Activated CD4-positive, alpha-beta memory T cell treated with anti-CD3 and anti-CD28 coated beads for 36 hours (primary cell): ENCODE measurements at places on chromosomes 5 and 9. TPM values are rescaled to one million over a fixed set of nuclear protein-coding genes. Genes with fewer than 3 reads are reported as not detected.

- no peak for DNase-seq
These were observed 101.1 kb upstream of the ZNF366 start for GRCh38 chr5:72608297-72608696.

LRRC19 gene
- total RNA-seq, result not detected

CD274 gene
- total RNA-seq, result 32.4 TPM

DNA sequence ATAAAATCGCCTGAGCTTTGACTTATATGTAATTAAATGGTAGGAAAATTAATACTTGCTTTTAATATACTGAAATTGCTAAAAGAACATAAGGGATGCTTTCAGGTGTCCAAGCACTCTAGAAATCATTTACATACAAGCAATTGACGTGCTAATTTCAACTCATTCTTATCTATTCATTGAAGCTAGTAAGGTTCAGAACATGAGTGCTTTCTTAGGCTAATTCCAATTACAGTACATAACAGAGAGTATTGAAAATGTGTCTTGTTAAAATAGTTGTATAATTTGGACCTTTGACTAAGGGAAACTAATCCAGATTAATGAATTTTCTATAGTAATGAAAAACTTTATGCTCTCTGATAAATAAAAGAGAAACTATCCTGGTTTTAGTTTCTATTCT is 1016.4 kb upstream of the TYRP1 start:
- DNase-seq, result no peak

FOXD4L6 gene
- not detected for total RNA-seq

DNA sequence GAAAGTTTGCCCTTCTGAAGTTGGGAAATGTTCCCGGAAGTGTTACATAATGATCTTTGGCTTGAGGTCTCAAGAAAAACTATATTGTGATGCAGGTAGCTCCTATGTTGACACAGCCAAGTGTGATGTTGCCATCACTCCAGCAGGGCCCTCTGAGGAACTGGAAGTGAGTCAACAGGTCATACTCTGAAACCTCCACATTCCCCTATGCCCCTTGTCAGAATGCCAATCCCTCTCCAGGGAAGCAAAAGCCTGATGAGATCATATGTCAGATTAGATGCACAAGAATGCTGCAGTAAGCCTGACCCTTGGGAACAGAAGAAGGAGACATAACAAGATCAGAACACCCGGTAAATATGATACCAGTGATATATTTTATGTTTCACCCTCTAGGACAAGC is 66.8 kb upstream of the ITGA2 start:
- no peak for DNase-seq

DNA sequence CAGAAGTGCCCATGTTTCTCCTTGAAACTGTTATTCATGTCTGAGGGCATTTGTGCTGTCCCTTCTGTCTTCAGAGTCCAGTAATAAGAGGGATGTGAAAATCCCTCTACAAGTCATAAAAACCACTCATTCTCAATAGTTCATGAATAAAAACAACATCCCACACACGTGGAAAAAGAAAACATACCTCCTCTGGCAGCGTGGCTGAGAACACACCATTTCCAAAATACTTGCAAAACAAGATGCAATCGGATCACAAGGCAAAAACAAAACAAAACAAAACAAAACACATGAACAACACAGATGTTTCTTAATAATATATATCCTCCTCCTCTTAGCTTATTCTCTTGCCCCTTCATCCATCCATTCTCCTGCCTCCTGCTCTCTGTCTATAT is 71.0 kb upstream of the EQTN start:
- no peak for DNase-seq

- no peak for DNase-seq
These were observed 19.3 kb downstream of the TYRP1 start for GRCh38 chr9:12712532-12712931.

GRCh38 chr5:633501-633955 is 21.4 kb downstream of the CEP72 start:
- DNase-seq, result no peak

TAF1L gene
- total RNA-seq, result not detected

PHAX gene
- total RNA-seq, result 43.2 TPM

DNA sequence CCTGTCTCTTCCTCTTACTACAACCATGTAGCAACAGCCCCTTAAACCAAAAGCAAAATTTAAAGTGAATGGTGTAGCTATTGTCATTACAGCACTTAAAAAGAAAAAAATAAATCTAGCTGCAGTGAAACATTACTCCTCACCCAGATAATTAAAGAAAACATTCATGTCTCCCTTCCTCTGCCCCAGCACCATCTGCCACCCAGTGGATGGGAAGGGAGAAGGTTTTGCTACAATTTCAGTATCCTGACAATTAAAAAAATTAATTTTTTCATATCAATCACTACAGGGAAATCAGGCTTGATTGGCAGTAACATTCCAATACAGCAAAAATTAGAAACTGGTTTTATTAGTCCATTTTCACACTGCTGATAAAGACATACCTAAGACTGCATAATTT is 147.4 kb upstream of the PUM3 start:
- no peak for DNase-seq

SMIM23 gene
- total RNA-seq, result not detected

GRCh38 chr9:4936823-4937222 is 48.2 kb upstream of the JAK2 start:
- DNase-seq, result peak; percentile 36

GRCh38 chr9:92770360-92770995 is 5.8 kb upstream of the BICD2 start:
- DNase-seq, result peak; percentile 35

GRCh38 chr9:21682981-21683380 is 119.5 kb upstream of the MTAP start:
- DNase-seq, result no peak

- DNase-seq, result no peak
These were observed 2.4 kb downstream of the BICD2 start for GRCh38 chr9:92762196-92762595.

UGT3A1 gene
- not detected for total RNA-seq

DNA sequence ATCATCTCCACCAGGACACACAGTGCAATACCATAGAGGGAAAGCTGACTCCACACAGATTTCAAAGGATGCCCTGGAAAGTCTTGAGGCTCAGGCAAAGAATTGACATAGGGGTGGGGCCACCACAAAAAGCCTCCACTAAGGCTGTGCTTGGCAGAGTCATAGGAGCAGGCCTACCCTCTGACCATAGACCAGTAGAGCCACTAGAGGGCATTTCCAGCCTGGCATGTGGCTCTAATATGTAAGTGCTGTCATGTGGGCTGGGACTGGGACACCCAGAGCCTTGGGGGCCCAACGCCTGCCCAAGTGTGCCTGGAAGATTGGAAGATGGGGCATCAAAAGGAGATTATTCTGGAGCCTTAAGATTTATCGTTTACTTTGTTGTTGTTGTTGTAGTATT is 726.0 kb downstream of the DNAH5 start:
- no peak for DNase-seq

- DNase-seq, result no peak
These were observed 14.0 kb downstream of the PDGFRB start for GRCh38 chr5:150141544-150142184.

DNA sequence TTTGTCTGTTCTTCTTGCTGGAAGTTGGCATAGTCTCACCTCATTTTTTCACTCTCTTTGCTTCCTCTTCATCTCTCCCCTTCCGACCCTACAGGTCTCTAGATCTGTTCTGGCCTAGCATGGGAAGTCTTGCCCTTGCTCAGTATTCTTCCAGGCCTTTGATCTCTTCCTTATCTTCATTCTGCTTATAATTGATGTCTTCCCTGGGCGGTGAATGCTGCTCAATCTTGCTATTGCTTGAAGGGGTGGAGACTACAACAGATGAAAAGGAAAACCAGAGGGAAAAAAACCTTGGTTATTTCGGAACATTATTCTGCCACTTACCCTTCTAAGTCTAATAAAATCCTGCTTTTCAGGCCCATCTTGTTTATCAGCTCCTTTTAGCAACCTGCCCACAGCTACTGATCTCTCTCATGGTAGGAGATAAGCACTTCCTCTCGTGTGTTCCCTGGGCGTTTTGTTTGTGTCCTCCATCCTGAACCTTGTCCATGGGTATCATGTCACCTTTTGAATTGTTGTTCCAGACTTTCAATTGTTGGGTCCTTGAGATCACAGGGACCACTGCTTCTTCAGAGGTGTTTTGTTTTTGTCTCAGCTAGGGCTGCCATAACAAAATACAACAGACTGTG is 375.6 kb downstream of the ADGRV1 start:
- DNase-seq, result no peak

DNA sequence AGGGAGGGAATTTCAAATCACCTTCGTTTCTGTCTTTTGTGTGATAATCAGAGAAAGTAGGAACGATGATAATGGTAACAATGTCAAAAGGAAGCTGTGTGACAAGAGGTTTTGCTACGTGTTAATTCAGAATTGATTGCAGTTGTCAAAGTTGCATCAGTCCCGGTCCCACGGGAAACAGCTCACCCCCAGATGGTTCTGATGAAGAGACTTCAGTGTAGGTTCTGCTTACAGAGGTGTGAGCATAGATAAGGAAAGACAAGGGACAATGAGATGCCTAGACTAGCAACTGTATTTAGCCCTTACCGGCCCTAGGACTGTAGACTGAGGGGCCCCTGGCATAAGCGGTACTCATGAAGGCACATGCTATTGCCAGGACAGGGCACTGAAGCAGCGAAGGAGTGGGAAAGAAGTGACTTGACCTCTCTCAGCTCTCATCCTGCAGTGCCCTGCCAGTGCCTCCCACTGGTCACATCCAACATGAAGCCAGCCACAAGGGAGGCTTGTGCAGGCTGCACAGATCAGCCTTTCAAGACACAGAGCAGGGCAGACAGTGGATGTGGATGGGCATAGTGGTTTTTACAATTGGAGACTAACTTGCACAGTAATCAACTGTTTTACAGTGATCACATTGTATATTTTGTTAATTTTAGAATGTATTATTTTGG is 21.1 kb downstream of the PDE8B start:
- DNase-seq, result no peak

GRCh38 chr9:116515541-116515940 is 171.6 kb upstream of the TRIM32 start:
- no peak for DNase-seq

UAP1L1 gene
- total RNA-seq, result 7.7 TPM

DNA sequence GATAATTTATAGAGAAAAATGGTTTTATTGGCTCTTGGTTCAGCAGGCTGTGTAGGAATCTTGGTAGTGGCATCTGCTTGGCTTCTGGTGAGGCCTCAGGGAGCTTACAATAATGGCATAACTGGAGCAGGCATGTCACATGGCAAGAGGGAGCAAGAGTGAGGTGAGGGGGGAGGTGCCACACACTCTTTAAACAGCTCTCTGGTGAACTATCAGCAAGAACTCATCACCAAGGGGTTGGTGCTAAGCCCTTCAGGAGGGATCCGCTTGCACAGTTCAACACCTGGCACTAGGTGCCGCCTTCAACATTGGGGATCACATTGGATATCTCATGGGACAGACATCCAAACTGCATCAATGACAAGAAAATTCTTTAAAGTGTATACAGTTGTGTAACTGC is 10.5 kb downstream of the GPBP1 start:
- peak; percentile 19 for DNase-seq

GRCh38 chr5:169404223-169404622 is 103.3 kb upstream of the SLIT3 start:
- DNase-seq, result no peak

- no peak for DNase-seq
These were observed 993 bp downstream of the HCN1 start for GRCh38 chr5:45694971-45695803.

GRCh38 chr9:70945301-70945700 is 176.1 kb downstream of the TRPM3 start:
- no peak for DNase-seq

TMEM161B gene
- total RNA-seq, result 21.2 TPM

GRCh38 chr5:9833871-9834270 is 203.7 kb upstream of the TAS2R1 start:
- no peak for DNase-seq

UBE2R2 gene
- 42.3 TPM for total RNA-seq

DNA sequence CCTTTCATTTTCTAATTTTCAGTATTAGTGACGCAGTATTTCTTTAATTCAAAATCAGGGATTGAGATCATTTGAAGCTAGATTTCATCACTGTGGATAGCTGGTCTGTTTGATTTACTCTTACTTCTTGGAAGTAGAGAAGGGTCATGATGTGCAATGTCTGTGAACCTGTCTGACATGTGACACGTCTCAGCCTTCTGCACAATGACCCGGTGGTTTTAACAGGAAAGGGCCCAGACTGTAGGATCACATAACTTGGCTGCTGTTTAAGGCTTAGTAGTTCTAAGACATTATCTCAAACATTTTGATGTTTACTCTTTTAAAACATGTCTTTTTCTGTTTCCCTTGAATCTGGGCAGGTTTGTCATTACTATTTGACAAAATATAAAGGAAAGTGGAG is 823.3 kb upstream of the NUDT12 start:
- no peak for DNase-seq

GRCh38 chr9:26974927-26975326 is 18.7 kb downstream of the IFT74 start:
- DNase-seq, result no peak

DNA sequence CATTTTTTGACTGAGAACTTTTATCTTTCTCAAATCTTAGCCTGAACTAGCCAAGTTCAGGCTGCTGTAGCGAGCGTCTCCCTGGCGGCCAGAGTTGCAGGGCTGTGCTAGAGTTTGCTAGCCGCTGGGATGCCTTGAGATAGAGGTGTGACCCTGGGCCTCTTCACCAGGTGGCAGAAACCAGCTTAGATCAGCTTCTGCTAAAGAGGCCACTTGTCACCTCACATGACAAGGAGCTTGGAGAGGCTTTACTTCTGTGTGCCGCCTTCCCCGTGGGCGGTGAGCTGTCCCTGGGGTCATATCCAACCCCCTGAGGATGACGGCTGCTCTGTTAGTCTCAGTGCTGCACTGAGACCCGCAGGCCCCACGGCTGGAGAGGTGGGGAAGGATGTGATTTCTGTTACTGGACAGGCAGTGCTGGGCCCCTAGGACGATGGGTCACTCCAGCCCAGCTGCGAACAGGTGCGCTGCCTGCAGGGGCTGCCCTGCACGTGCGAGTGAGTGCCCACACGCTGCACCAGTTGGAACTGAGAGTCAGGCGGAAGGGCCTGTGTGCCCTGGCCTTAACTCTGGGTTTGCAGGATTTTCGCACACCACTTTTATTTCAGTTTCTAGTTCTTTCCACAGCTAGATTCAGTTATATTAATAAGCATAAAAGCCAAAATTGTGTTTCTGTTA is 63.8 kb downstream of the EHMT1 start:
- no peak for DNase-seq

DNA sequence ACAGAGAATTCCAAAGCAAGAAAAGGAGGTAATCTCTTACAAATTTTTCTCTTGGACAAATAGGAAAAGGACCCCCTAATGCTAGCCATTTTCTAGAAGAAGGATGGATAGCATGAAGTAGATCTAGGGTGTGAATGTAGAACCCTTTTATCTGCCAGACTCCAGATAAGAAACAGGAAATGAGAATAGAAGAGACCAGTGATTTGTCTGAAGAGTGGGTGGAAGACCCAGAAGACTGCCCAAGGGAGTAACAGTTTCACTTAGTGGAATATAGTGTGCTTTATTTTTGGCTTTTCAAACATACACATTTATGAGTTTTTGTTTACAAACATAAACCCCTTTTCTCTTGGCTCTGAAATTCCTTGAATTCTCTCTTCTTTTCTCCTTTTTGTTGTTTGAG is 25.0 kb downstream of the ECM2 start:
- no peak for DNase-seq

FOXE1 gene
- total RNA-seq, result not detected

- DNase-seq, result no peak
These were observed 18.6 kb upstream of the NOTCH1 start for GRCh38 chr9:136564379-136564988.

LCN1 gene
- total RNA-seq, result not detected

BTNL8 gene
- not detected for total RNA-seq

GRCh38 chr5:56873056-56873455 is 36.3 kb upstream of the SETD9 start:
- no peak for DNase-seq

PCDHB15 gene
- not detected for total RNA-seq
